BE2C (cell line): ENCODE measurements at places on chromosomes 3 and 15.

GRCh38 chr3:177893331-177893730 lies 642.9 kb upstream of the KCNMB2 start:
- no peak for DNase-seq

DNA sequence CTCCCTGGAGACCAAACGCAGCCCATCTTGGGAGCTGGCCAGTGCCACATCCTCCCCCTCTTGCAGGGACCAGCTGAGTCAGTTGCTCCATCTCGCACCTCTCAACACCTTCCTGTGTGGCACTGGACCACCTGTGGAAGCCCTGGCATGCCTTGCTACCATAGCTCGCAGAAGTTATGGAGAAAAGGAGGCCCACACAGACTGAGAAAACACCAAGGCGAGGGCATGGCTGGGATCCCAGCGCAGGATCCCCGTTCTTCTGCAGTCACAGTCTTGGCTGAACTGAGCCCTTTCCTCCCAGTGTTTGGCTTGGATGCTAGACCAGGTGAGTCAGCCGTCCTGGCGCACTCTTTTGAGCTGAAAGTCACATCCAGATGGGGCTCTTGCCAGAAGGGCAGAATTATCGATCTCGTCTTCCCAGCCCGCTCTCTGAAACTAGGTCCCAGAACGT lies 46.9 kb downstream of the CHRD start:
- DNase-seq = no peak

- DNase-seq = no peak
Observed at GRCh38 chr3:195897853-195898415, 10.4 kb downstream of the TNK2 start.

DNA sequence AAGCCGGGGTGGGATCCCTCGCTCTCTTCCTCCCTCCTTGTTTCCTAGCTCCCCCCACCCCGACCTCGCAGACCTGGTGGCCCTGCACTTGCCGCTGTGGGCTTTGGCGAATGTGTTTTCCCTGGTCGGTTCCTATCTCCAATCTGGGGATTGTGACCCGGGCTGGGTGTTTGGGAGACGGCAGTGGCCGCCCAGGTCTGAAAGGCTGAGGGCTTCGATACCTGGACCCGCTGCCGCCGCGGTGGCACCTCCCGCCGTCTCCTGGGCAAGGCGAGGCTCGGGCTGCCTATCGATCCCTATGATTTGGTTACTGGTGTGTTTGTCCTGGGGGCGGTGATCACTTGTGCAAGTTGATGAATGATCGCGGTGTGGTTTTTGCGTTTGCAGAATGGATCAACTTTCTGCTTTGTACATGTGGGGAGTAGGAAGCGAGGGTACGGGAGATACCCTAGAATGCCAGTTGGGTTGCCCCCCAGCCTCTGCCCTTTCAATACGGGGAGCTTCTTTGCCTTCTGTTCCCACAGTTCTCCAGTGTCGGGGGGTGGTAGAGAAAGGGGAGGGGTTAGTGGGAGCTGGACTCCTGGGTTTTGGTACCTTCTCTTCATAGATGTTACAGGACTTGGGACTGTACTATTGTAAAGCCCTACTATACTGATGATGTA lies 3.0 kb downstream of the BBX start:
- DNase-seq = peak; percentile 28

- DNase-seq = peak; percentile 43
Observed at GRCh38 chr3:123365450-123366143, 83.3 kb downstream of the ADCY5 start.

DNA sequence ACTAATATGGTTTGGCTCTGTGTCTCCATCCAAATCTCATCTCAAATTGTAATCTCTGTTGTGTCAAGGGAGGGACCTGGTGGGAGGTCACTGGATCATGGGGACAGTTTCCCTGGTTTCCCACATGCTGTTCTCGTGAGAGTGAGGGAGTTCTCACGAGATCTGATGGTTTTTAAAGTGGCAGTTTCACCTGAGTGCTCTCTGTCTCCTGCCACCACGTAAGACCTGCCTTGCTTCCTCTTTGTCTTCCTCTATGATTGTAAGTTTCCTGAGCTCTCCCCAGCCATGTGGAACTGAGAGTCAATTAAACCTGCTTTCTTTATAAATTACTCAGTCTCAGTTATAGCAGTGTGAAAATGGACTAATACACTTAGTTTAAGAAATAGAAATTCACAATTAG lies 228.9 kb downstream of the CD47 start:
- DNase-seq = no peak

DNA sequence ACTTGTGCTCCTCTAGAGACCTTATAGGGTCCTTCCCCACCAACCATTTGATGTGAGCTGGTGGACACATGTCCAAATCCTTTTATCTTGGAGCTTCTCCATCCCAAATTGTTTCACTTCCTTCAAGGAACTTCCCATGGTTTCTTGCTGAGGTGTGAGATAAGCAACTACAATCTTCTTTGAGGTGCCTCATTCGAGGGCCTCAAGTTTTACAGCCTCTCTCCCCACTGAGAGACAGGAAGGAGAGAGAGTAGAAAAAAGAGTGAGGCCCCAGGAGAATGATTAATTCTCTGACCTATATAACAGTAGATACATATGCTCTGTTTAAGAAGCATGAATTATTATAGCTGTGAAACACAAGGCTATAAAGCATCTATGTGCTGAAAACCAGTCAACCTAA lies 70.5 kb downstream of the SUMF1 start:
- DNase-seq = no peak

- DNase-seq = no peak
Observed at GRCh38 chr3:42353631-42354030, 56.8 kb downstream of the LYZL4 start.

- peak; percentile 92 for DNase-seq
Observed at GRCh38 chr15:101201411-101202174, 50.3 kb downstream of the CHSY1 start.

DNA sequence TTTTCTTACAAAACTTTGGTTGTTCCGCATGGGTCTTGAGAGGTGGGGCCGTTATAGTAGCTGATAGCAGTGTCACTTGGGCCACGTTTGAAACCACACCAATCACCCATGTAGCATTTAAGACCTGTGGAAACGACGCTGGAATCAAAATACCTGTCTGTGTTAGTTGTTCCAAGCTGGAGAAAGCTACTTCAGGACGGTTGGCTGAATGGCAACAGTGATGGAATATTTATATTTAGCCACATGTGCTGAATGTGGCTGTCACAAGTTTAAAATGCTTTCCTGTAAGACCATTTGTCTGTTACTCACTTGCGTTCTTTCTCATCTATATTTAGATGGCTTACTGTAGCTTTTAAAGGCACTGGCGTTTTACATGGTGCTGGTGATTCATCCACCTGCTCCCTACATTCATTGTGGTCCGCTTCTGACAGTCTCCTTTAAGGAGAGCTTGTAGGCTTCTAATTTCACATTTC lies 1.4 kb downstream of the DNAJA4 start:
- DNase-seq = no peak

DNA sequence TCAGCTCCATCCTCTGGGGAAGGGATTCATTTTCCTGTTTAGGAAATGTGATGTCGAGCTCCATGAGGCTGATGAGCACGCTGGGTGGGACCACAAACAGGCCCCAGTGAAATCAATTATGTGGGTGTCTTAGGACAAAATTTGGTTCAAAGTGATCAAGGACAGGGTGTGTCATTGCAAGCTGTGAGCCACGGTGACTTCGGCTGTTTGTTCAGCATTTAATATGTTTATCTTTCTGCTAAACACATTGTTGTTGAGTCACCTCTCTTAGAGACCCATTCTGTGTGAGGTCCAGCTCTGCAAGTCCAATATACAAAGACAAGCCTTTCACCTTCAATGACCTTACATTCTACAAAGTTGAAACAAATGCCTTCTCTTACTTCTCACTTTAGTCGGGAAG lies 41.3 kb downstream of the SSR3 start:
- DNase-seq = no peak

- DNase-seq = no peak
Observed at GRCh38 chr3:177481329-177481728, 284.0 kb upstream of the TBL1XR1 start.

GRCh38 chr3:72993391-72993790 lies 3.2 kb upstream of the PPP4R2 start:
- no peak for DNase-seq
